ENCODE measurements at places on chromosomes 3 and 15.

DNA sequence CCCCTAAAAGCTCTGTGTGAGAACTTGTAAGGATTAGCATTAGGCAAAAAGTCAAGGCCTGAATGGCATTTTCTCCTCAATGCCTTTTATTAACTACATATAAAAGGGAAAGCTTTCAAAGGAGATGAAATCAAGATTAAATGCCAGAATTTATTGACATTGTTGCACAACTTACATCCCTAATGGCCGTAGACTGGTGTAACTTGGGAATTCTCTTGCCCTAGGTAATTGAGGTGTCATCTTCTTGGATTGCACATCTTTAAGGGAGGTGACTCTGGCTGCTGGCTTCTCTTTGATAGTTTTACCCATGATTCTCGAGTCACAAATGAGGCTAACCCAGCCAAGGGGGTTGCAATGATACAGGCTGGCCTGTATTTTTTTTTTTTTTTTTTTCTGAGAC lies 249.1 kb downstream of the TBL1XR1 start:
- no peak for DNase-seq

GRCh38 chr3:61908382-61908781 lies 347.0 kb downstream of the PTPRG start:
- DNase-seq: no peak

- no peak for DNase-seq
These were observed 32.9 kb downstream of the MTHFS start for GRCh38 chr15:79863886-79864285.

- DNase-seq: no peak
These were observed 32.5 kb downstream of the MRPS25 start for GRCh38 chr3:15032650-15033049.

GRCh38 chr3:130354430-130354829 lies 9.0 kb downstream of the COL6A5 start:
- DNase-seq: peak; percentile 62

DNA sequence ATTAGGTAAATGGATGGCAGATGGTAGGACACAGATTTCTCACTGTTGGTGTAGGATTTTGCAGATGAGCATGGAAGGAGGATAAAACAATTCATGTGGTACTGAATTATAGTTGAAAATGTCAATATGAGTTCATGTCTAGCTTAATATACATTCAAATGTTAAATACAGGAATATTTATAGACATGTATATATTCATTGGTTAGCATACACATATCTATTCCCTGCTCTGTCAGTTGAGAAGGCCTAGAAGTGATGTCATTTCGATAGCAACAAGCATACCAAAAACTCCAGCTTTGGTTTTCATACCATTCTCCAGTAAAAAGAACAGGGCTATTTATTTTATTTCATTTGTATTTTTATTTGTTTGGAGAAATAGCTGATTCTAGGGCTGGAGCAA lies 497.1 kb downstream of the EPHB1 start:
- no peak for DNase-seq

- no peak for DNase-seq
These were observed 29.1 kb upstream of the MAN2C1 start for GRCh38 chr15:75397494-75397893.

GRCh38 chr15:68984586-68984985 lies 29.9 kb upstream of the NOX5 start:
- DNase-seq: no peak

DNA sequence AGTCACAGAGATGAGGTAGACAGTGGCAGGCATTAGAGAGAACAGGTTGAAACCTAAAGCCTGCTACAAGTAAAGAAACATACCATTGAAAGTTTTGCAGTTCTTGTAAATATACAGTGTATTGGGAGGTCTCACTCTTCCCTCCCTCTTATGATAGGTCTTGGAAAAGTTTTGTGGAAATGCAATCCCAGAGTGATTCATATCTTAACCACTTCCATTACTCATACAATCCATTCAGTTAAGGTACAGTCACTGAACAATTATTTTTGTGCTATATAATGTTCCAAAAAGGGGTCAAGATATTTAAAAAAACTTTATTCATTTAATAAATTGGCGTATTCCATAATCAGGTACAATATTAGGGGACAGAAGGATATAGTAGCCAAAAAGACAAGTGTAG lies 737.7 kb upstream of the ALCAM start:
- peak; percentile 14 for DNase-seq

- no peak for DNase-seq
These were observed 49.3 kb downstream of the PDIA5 start for GRCh38 chr3:123116116-123116515.

DNA sequence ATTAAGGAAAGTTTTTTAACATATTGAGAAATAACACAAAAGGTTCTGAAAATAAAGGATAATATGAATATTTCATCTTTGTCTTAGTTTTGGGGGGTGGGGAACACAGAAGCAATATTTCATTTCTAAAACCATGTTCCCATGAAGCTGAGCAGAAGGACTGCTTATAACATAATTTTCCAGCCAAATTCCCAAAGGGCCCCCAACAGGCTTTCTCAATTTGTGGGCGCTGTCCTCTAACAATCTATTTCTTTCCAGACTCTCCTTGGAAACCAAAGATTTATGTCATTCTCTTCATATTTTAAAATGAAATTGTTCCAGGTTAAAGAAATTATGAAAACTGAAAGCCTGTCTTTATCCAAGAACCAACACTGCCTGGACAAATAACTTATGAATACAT lies 273.5 kb downstream of the ZBTB20 start:
- DNase-seq: no peak

DNA sequence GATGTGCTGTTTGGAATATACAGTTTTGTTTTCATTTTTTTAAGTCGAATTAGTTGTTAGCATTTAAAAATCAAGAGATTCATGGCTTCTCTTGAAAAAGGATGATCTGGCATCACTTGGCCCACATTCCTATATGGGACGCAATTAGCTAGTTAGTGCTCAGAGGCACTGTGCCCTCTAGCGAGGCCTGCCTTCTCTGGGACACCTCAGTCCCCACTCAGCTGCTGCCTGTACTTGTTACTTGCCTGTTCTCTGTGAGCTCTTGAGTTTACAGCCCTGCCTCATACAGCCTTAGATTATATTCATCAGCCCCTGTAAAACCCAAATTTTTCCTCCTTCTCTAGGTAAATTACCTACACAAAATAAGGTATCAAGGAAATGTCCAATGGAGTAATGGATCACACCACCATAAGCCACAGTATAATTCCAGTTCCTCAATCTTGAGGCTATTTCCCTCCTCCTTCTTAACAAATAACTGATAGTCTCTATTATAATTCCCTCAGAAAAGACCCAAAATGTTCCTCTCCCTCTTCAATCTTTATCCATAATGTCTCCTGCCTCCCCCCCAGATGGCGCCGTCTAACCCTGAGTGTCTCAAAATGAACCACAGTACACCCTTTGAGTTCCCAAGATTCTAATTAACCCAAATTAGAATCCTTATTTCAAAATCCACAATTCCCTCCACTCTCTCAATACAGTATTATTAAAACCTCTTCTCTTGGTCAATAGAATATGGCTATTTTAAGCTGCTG lies 2.7 kb downstream of the ZMAT3 start:
- peak; percentile 48 for DNase-seq

- DNase-seq: no peak
These were observed 158.8 kb downstream of the RORA start for GRCh38 chr15:61070111-61070901.

GRCh38 chr3:23659840-23660430 lies 145.8 kb upstream of the UBE2E1 start:
- DNase-seq: no peak

- peak; percentile 22 for DNase-seq
These were observed 49.1 kb upstream of the LIMD1 start for GRCh38 chr3:45545476-45545875.

DNA sequence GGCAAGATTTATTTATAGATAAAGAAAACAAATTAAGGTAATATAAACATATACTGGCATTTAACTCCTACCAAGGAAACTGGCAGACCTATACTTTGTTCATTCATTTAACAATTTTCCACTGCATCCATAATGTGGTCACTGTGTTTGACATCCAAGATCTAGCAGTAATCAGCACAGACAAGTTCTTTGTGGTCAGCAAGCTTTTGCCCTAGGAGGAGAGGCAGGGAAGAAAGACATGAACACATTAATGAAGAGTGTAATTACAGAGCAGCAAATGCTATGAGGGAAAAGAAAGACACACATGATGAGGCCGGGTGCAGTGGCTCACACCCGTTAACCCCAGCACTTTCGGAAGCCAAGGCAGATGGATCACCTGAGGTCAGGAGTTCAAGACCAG lies 34.4 kb downstream of the SUCLG2 start:
- DNase-seq: peak; percentile 10

- peak; percentile 72 for DNase-seq
These were observed 155.5 kb downstream of the POLR2M start for GRCh38 chr15:57861815-57862586.

DNA sequence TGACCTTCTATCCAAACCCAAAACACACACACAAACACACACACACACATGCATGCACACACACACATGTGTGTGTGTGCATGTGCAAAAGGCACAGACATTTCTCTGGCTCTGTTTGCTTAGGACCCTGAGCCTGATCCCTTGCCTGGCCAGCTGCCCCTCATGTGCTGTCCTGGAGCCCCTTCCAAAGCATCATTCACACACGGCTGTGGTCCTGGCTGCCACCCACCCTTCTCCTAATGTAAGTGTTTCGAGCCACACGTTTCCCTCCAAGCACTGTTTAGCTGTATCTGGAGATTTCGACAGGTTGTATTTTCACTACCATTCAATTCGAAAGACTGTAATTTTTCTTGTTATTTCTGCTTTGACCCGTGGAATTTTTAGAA lies 45.8 kb upstream of the KLF13 start:
- no peak for DNase-seq

DNA sequence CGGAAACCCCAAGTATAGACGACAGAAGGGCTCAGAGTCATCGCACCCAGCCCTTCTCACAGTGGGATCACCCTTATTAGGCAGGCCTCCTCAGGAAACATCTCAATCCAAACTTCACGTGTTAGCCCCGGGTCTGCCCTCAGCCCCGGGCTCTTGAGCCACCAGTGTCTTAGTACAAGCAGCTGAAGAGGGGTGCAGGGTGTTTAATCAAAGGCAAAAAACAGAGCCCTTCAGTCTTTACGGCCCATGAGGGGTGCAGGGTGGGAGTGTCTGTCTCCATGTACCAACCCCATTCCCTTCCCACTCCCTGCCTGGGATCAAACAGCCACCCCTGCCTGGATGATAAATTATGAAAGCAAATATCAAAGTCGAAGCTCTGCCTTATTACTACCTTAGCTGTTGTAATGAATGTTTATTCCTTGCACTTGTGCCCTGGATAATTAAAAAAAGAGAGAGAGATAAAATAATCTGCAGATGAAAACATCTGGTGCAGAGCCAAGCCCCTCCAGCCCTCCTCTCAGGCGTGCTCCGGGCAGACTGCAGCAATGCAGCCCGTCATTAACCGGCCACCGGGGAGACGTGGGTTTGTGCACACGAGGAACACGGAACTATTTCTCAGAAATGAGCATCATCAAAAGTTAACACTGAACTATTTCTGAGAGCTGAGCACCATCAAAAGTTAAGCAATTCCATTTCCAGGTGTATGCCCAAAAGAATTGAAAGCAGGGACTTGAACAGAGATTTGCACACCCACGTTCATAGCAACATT lies 64.5 kb downstream of the ADAMTS17 start:
- DNase-seq: no peak

- peak; percentile 81 for DNase-seq
These were observed 258.1 kb downstream of the TIGIT start for GRCh38 chr3:114551770-114552526.

DNA sequence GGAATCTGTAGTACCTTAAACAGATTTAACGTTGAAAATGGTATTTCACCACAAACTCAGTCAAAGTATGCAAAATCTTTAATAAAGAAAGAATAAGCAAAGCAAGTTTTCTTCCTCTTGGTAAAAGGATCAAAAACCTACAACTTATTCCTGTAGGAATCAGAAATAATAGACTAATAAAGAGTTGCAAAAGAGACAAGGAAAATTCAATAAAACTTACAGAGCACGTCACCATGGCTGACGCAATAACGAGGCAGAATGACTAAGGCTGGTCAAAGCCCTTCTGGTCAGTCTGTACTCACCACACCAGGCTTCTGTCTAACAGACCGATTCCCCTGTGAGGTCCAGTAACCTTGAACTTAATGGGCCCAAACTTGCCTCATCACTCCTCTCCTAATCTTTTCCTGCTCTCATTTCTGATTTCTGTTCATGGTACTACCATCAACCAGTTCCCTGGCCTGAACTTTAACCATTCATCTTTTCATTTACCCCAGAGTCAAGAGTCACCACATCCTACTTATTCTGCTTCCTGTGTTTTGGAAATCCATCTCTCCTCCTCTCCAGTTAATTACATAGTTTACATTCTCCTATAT lies 5.0 kb downstream of the MASP1 start:
- DNase-seq: peak; percentile 51

DNA sequence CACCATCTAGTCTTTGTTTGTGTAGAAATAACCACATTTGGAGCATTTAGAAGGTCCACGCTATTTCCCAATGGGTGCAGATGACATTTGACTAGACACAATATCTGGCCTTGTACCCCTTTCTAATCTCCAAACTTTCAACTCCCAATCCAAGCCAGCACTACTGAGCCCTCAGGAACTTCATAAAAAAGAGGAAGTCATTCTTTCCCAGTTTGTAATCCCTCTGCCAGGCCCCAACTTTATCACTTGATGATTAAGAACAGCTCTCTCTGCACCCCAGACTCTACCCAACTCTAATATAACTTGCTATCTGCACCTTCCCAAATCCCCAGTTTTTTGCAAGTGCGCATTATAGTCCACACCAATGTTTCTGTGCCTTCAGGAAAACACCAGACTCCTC lies 170.2 kb downstream of the KCNMB2 start:
- DNase-seq: no peak
